NCI-H2081 (cell line): ENCODE measurements at places on chromosomes 4 and X.
A peak's percentile ranks its signal among the peaks of the same experiment; 100 is the strongest.

- peak; percentile 30 for DNase-seq
These were observed 407.9 kb downstream of the PCDH18 start for GRCh38 chr4:137124278-137124932.

GRCh38 chrX:154028502-154029184, 8.9 kb upstream of the IRAK1 start:
- no peak for DNase-seq

DNA sequence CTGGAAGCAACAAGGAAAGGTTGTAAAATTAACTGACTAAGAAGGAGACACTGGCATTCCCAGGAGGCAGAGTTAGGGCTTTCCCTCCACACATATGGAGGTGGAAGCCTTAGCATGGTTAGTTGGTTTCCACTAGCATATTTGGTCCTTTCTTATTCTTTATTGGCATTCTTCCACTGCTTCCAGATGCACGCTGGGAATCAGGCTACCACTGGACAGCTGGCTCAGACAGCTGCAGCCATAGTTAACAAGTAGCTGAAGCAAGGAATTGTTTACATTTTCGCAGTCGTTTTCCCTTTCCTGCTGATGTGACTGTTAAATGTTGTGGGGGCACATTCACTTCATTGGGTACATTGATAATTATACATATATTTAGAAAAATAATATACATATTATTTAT, 169.2 kb downstream of the GRIA2 start:
- no peak for DNase-seq

- DNase-seq = no peak
These were observed 98.5 kb upstream of the FAM9C start for GRCh38 chrX:13142891-13143290.

DNA sequence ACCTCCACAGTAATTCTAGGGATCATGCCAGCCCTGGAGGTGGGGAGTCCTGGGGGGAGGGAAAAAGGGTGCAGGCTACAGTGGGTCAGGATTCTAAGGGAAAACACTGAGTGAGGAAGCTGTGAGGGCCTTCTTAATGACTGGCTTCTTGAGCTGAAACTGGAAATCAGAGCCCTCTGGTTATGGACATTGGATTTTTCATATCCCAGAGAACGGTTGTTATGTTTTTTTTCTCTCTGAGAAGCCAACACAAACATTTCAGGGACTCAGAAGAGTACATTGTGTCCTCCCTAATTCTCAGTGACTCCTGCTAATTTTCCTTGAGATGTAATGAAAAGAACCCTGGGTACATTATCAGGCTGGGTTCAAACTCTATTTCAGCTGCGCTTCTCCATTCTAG, 162.4 kb upstream of the PRDX4 start:
- DNase-seq = no peak

- no peak for DNase-seq
These were observed 58.5 kb upstream of the NAP1L5 start for GRCh38 chr4:88756149-88756548.

DNA sequence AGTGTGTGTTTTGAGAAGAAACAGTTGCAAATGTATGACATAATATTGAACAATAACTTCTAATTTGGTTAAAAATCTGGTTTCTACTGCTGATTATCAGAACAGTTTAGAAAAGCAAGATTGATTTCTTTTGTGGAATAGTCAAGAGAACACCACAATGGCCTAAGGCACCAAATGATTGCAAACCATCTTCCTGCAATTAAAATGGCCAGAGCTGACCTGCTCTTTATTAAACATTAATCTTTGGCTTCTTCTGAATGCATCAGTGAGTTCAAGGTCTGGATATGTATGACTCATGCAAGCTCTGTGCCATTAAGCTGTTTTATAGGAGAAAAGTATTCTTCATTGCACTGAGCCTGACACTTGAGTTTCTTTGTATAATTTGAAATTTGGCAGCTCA, 107.8 kb upstream of the PDHA2 start:
- DNase-seq = no peak

DNA sequence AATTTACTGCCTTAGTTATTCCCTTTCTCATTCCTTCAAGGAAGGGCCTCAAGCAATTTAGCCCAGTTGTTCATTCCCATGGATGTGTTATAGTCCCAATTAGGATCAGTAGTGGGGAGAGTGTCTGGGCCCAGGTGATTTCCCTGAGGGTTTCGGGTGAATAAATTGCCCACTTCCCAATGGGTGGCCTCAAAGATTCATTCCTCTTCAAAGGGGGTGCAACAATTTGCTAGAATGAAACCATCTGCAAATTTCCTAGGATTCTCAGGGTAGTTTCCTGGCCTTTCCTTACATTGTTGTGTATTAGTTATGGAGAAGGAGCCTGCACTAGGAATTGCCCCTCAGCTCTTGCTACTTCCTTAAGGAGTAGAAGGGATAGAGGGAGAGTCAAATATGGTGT, 6.3 kb upstream of the AREG start:
- no peak for DNase-seq

DNA sequence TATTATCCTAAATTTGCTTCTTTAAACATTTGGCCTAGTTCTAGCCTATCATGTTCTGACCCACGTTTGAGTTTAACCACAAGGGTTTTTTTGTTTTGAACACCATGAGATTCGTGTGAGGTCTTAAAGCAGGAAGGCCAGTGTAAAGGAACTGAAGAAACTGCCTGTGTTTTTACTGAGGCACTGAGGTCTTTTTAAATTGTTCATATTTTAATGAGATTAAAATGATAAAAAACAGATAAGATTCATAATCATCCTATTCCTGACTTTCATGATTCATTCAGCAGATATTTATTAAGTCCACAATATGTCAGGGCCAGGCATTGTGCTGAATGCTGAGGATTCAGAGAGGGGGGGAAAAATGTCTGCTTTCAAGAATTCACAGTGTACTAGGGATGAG, 3.2 kb downstream of the RPS6KA3 start:
- no peak for DNase-seq

DNA sequence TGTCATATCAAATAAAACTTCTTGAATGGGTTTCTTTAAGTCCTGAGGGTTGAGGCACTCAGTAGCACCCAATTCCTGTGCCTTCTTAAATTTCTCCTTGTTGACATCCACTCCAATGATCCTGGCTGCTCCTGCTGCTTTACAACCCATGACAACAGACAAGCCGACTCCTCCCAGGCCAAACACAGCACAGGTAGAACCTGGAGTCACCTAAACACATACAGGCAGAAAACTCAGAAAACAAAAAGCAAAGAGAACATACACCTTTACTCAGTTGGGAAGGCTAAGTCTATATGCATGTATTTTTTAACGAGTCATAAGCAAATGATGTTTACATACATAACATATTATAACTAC, 10.3 kb downstream of the ADH6 start:
- DNase-seq = no peak

DNA sequence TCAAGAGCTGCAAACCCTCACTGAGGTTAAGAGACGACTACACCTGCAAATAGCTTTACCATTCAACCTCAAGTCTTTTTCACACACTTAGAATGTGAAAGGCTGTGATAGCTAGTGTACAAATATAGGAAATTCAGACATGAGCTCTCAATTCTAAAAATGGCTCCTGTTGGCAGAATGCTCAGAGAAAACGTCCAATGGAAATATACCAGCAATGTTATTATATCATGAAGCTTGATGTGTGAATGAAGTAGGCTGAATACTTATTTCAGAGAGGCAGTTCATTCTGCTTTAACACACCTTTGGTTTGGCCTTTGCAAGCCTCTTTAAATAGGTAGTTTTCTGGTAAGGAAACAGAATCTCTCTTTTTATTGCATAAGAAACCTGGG, 227.6 kb downstream of the ADAMTS3 start:
- DNase-seq = no peak

DNA sequence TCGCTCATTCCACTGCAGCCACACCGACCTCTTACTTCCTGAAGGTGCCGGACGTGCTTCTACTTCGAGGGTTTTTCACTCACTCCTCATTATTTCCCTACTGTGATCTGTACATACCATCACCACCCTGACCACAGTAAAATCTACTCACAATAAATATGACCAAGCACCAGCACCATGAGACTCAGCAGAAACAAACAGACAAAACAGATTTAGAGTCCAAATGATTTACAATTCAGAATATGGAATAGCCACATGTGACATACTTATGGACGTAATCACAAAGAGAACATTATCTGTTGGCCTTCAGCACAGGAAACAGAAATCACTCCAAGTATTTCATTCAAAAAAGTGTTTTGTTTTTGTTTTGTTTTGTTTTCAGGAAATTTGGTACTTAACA, 16.1 kb upstream of the KLB start:
- no peak for DNase-seq

- no peak for DNase-seq
These were observed 44.5 kb downstream of the SEPTIN11 start for GRCh38 chr4:76993787-76994641.

- no peak for DNase-seq
These were observed 12.1 kb upstream of the DCTD start for GRCh38 chr4:182929296-182929695.

DNA sequence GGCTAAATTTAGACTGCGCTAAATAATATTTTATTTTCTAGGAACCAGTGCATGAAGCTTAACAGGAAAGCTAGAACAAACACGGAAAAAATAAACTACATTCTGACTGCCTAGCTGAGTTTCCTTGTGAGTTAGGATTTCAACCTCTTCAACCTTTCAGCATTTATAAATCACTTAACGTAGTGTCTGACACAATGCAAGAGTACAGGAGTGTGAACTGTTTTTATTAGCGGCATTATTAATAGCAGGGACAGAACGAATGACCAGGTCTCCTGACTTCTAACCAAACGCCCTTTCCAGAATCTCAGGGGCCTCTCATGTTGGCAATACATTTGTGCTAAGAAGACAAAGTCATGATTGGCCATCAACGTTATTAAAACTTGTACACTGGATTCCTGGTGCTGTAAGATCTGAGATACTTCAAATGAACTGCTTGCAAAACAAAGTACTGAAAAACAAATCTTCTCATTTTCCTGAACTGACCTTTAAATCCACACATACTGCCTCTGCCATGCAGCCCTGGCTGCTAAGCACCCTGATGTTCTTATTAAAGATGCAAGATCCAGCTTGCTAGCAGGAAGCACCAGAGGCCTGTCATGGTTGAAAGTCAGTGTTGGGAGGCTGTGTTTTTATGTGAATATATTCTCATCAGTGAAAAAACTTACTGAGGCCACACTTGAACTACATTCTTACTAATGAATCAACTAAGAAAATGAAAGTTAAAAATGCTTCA, 380.4 kb upstream of the CPEB2 start:
- DNase-seq = no peak

DNA sequence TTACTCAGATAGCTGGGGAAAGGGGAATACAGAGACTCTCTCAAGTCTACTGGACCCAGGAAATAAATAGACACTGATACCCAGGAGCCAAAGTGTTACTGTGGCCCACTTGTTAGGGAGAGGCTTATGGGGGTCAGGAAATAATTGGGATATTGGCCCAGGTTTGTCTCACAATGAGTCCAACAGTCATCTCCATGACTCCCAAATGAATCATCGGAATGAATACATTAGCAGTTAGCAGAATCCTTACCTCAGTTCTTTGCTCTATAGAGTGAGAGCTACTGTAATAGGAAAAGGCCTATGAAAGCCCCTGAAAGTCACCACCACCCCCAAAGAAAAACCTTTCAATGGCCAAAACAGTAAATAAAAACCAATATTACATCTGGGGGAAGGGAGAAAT, 42.4 kb upstream of the ARHGEF6 start:
- DNase-seq = no peak

- no peak for DNase-seq
These were observed 2.4 kb downstream of the TFDP3 start for GRCh38 chrX:133215747-133216146.

DNA sequence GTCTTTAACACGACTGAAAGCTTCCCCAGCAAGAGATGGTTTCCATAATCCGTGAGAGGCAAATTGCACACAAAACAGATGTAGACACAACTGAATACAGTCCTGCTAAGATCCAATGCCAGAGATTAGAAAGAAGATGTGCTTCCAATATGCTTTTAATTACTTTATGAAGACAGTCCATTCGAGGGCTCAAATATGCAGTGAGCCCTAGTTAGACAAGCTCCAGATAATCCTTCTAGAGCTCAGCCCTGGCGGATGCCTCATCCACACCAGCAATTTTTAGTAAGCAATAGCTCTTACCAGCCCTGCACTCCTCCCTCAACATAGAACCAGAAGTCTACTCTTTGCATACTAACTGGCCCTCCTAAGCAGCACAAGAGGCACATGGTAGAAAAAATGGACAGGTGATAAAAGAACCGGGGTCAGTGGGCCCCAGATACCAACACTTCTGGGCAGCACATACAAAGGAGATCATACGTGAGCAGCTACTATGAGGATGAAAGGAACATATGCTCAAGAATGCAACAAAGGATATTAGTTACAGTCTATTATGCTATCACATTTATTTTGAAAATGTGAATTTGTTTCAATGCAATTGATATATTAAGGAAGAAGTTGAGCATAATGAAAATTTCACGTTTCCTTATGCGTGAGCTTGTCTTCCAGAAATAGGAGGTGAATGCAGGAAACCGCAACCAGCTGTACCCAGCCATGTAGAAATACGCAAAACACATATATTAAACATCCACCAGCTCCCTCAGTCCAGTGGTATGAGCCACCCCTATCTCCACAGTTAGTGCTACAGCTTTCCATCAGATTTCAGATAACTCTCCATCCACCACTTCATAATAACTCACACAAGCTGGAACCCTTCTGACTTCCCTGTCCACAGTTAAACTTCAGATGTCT, 34.3 kb downstream of the GPC4 start:
- DNase-seq = no peak

DNA sequence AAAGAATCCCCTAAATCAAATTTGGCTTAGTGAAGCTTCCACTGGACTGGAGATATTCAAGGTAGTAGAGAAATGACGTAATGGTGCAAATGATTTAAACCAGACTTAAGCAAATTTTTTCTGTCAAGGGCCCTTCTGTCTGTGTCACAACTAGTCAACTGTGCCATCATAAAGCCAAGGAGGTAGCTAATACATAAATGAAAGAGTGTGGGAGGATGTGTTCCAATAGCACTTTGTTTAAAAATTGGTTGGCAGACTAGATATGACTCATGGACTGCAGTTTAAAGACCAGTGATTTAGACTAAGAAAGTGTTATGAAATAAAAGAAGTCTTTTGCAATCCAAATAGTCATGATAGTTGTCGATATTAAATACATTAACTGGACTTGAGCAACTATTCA, 24.3 kb upstream of the TEX13C start:
- DNase-seq = no peak

- no peak for DNase-seq
These were observed 185.0 kb upstream of the FAM241A start for GRCh38 chr4:111960241-111960667.

- no peak for DNase-seq
These were observed 118.8 kb upstream of the MAGEB18 start for GRCh38 chrX:26019386-26019785.
